GM04504 (cell line): ENCODE measurements at places on chromosomes 12 and 14.
A peak's percentile ranks its signal among the peaks of the same experiment; 100 is the strongest.

- DNase-seq, result no peak
Measured at GRCh38 chr14:96889091-96889490, 91.9 kb downstream of the VRK1 start.

GRCh38 chr14:39025250-39025809, 77.7 kb downstream of the SEC23A start:
- DNase-seq, result no peak

DNA sequence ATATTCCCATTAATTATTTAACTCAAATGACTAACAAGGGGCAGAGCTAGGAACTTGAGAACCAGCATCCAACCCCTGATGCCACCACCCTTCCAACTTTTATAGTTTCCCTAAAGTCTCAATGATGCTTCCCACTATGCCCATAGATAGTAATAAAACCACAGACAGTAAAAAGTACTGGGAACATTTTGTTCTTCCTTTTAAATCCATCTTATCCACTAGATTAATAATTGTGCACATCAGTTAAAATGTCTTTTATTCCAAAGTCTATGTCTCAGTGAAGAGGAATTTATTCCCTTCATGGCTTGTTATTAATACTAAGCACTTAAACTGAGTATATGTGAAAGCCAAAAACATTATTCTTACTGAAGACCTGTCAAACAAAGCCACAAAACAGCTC, 45.8 kb downstream of the SINHCAF start:
- DNase-seq, result no peak

DNA sequence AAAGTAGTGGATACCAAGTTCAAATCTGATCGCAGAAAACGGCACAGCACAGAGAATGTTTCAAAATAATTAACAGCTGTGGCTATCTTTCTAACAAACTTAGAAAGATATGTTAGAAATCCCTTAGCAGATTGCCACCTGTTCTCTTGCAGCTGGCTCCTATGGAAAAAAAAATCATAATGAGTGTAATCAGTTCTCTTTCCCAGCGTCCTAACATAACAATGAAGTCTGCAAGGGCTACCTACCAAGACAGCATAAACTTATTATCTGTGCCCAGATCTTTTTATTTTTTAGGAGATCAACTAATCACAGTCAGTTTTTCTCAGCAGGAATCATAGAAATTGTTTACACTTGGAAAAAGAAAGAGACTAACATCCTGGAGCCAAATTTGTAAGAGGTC, 358.6 kb upstream of the FOXG1 start:
- DNase-seq, result no peak

DNA sequence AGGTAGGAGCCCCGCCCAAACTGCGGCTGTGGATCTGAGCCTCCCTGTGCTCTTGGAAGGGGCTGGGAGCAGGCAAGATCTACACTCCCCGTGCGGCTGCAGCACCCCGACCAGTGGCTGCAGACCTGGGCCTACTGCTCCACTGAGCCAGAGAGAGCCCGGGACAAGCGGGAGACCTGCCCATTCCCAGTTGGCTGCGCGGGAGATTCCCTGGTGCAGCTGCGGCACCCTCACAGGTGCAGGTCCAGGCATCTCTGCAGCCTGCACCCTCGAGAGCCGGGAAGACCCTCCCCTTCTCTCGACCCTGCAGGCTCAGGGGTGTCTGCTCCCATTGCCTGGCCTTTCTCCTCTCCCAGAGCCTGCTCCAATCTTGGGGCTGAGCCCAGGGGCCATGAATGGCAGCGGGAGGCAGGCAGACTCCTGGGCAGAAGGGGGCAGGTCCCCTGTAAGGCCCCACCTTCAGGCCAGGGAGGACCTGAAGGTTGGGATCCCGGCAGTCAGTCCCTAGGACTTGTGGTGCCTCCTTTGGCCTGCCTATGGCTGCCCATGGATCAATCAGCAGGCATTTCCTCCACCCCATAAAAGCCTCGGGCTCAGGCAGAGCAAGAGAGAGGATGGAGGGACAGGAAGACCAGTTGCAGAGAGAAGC, 8.8 kb upstream of the A2M start:
- DNase-seq, result no peak

DNA sequence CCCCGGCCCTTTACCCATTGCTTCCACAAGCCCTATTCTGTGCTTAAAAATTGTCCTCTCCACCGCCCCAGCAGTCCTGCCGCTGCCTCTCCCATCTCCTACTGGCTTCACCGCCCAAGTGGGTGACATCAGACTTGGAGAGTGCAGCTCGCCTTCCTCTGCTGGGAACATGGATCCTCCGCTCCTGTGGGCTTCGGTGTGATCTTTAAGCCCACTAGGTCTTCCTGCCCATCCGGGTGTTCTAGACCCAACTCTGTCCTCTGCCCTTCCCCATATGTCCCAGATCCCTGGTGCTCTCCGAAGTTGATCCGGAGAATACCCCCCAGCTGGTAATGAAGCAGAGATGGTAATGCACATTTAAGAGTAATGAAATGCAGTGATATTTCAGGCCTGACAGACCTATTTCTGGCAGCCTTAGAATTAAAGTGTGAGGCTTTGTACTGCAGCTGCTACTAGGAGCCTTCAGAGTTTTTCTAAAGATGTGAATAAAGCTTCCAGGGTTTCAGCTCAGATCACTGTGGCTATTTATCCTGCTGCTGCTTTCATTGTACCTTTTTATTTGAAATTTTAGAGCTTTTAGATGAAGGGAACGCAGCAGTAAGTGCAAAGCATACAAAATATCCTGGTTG, 22.9 kb upstream of the CTDSP2 start:
- no peak for DNase-seq

- peak; percentile 58 for DNase-seq
Measured at GRCh38 chr12:102631274-102631673, 150.9 kb upstream of the IGF1 start.

DNA sequence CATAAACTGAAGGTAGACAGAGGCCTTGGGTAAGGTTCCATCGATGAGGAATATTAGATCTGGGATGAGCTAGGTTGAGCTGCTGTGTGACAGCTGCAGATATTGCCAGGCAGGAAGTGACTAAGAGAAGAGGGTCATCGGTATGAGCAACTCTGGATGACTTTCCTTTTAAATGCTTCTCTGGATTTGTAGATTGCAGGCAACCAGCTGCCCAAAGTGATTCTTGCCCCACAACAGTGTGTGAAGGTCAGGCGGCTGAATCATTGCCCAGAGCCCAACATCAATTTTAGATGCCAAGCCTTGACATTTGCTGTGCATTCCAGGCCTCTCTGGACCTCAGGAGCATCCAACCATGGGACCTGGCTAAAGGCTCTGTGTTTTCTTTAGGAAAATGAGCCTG, 255.9 kb downstream of the DPF3 start:
- DNase-seq, result peak; percentile 67

DNA sequence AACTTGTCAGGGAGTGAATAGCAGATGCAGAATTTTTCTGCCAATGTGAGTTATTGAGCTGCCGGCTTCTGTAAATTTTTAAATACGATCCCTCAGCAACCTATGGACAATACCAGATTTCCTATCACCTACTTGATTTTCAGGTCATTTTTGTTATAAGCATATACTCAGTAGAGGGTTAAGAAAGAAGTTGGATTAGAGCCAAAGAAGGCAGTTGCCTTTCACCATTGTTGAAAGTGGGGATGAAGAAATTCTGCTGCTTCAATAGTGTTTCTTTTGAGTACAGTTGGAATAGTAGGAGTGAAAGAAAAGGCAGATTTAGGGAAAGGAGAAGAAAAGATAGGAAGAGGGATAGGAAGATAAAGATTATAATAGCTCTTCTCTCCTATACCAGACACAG, 197.1 kb downstream of the ATP23 start:
- no peak for DNase-seq

GRCh38 chr12:75666939-75667334, 155.5 kb upstream of the KRR1 start:
- DNase-seq, result peak; percentile 52

DNA sequence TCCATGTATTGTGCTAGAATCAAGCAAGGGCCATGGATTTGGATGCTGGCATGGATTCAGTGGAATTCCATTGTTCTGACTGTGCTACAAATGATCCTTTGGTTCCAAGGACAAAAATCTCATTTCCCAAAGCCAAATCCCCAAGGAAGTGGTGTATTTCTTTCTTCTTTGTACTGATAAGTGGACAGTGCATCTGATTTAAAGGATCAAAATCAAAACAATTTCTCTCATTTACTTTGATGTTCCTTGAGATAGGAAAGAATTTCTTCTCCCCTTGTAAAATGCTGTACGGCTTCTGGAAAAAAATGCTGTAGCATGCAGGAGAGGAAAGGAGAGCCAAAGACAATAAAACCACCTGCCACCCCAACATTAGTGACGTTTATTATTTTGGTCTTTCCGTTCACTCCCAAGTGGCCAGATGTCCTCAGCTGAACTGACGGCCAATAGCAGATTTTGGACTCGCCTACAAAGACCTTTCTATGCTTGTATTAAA, 185.7 kb downstream of the PRKD1 start:
- DNase-seq, result no peak

- no peak for DNase-seq
Measured at GRCh38 chr14:68841016-68841809, 48.3 kb upstream of the ZFP36L1 start.

- no peak for DNase-seq
Measured at GRCh38 chr14:72629534-72629933, 264.4 kb downstream of the DPF3 start.

DNA sequence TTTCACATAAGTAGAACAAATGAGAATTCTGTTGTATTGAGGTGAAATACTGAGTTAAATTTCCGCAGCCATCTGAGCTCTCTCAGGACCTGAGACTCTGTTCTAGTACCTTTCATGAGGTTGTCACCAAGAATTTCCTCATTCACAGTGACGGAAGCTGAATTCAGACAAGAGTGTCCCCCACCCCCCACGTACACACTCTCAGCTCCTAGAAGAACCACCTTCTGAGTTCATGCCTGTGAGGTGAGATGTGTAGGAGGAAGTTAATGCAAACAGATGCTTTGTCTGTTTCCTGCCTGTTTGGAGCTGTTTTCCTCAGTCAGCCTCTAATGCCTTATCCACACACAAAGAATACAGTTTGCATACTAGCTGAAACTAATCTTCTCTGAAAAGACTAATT, 18.2 kb downstream of the BICDL1 start:
- no peak for DNase-seq

DNA sequence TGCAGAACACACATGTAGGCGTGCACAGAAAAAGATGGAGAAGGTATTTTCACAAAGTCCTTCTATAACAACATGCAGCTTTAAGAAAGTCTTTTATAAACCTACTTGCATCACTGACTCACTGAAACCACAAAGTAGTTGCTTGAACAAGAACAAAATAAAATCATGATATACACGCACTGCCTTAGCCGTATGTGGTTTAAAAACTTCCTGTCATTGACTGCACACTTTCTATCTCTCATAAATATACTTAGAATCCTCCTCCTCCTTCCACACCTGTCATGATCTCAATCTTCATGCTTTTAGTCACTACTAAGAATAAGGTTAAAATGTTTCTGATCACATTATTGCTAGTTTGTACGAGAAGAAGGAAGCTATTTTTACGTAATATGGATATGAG, 31.8 kb upstream of the RAD51AP1 start:
- no peak for DNase-seq

GRCh38 chr14:28763751-28764256, 2.8 kb upstream of the FOXG1 start:
- no peak for DNase-seq

DNA sequence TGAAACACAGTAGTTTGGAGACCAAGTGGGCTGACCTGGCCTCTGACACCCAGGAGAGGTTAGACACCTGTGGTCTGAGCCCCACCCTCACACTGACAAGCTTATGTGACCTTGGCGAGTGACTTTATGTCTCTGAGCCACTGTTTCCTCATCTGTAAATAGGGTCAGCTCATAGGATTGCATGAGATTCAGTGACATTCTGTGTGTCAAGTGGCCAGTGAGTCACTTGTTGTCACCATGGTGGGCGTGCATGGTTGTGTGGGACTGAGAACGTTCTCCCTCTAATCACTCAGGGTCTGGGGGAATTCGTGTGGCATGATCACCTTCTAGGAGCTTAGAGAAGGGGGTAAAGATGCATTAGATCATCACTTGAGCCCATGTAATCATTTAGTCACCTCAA, 146.4 kb downstream of the PHETA1 start:
- DNase-seq, result no peak

DNA sequence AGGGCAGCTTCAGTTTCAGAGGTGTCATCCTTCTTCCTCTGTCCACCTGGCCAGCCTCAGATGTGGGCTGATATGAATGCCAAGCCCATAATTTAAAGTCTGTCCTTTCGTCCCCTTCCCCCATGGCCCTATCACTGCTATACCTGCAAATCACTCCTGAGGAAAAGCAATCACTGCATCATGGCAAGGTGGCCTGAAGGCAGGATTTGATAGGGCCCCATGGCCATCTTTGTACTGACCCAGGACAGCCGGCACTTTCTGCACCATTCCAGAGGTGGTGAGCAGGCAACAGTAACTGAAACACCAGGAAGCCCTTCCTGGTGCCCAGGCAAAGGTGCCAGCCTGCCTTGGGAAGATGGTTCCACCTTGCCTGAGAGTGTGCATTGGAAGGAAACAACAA, 60.8 kb downstream of the ANO2 start:
- DNase-seq, result no peak

GRCh38 chr12:25438638-25439037, 114.4 kb downstream of the LMNTD1 start:
- no peak for DNase-seq

DNA sequence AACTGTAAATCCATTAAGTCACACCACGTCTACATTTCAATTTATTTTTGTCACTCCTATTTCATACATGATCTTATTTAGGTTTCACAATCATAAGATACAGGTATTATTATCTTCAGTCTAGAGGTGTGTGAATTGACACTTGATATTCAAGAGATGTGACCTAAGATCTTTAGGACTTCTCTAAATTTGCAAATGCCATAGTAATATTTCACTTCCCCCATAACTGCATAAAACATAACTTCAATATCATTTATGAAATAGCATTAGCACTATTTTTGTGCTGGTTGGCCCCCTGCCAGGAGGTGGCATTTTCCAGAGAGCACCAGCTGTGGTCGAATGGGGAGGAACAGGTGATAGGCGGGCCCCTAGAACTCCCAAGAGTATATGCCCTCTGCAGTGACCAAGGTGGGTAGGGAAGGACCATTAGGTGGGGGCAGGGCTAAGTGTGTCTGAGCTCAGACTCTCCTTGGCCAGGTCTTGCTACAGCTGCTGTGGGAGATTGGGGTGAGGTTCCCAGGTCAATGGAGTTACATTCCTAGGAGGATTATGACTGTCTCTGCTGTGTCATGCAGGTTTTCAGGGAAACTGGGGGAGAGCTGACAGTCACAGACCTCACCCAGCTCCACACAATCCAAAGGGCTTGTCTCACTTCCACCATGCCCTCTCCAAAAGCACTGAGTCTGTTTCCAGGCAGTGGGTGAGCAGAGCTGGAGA, 49.2 kb upstream of the ERGIC2 start:
- DNase-seq, result no peak

GRCh38 chr14:20848955-20849570, 42.1 kb upstream of the RNASE3 start:
- no peak for DNase-seq

DNA sequence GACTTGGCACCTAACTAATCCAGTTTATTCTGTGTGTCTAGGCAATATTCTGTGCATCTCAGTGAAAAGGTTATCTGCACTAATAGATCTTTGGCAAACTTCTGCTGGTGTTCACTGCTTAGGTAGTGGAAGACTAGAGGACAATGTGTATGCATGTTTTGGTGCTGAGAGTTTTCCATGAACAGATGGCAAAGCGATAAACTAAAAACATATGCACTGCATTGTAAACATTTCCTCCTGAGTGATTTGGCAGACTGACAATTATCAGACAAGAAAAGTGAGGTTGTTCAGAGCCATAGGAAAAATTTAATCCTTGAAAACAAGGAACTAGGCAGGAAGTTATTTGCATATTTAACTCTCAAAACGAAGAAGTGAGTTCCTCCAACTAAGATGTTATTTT, 400.4 kb downstream of the ATP23 start:
- DNase-seq, result no peak

- DNase-seq, result no peak
Measured at GRCh38 chr14:73753124-73753886, 39.1 kb upstream of the PNMA1 start.
